ENCODE measurements at places on chromosomes 5 and 9.

DNA sequence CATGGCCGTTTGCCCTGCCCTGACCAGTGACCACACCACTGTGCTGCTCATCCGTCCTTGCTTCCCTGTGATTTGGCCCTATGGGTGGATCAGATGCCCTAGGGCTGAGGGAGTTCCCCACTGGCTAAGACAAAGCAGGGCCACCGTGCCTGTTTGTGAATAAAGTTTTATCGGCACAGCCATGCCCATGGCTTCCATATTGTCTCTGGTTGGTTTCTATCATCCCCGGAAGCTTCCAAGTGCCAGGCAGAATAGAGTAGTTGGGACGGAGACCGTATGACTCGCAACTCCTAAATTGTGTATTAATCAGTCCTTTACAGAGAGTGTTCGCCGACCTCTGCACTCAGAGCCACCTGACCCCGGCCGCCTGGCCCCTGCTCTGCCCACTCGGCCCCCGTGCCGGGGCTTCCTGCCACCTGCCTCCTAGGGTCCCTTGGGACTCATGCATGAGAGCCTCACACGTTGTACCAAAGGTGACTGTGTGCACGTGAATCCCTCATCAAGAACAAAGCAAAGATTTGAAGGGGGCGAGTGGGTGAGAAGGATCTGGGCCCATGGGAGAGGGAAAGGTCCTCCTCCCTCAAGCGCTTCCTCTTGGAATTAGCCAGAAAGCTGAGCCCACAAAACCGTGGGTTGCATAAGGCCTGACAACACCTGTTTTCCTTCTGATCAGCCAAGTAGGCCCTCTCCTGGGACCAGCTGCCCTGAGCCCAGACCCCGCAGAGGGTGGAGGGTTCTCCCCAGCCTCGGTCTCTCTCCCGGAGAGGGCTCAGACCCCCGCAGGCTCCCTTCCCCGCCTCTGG is 11.7 kb upstream of the FCN2 start:
- no peak for DNase-seq

GRCh38 chr5:64606926-64607325 is 83.4 kb upstream of the SHISAL2B start:
- no peak for DNase-seq

- no peak for DNase-seq
Observed at GRCh38 chr5:87588316-87588715, 175.6 kb upstream of the CCNH start.

- no peak for DNase-seq
Observed at GRCh38 chr5:127517110-127517479, 345 bp upstream of the PRRC1 start.

- DNase-seq, result no peak
Observed at GRCh38 chr5:151577566-151577965, 13.6 kb downstream of the FAT2 start.

DNA sequence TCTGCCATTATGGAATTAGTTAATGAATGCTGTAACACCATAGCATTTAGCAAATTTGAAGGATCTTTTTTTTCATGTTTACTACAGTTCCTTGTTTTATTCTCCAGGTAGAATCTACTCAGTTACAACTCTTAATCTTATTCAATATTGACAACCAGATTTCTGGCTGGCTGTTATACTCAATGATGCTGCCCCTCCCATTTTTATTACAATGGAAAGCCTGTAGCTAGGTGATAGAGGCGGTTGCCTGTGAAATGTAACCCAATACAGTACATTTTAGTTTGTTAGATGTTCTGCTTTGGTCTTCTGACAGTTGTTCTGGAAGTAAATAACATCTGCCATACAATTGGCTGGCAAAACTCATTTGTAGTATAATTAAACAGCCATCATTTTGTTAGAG is 294.2 kb downstream of the DMRTA1 start:
- DNase-seq, result no peak

DNA sequence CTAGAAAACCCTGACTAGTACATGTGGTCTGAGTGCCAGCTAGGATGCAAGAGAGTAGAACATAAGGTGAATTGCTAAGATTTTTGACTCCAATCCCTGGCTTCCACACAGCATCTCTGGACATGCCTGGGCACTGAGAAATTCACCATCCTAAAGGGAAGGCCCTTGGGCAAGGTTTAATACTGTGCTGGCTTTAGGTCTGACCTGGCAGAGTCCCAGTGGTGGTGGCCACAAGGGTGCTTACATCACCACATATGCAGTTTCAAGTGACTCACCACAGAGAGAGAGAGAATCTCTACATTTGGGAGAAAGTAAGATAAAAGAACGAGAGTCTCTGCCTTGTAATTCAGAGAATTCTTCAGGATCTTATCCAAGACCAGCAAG is 661.6 kb upstream of the C9orf72 start:
- no peak for DNase-seq

DNA sequence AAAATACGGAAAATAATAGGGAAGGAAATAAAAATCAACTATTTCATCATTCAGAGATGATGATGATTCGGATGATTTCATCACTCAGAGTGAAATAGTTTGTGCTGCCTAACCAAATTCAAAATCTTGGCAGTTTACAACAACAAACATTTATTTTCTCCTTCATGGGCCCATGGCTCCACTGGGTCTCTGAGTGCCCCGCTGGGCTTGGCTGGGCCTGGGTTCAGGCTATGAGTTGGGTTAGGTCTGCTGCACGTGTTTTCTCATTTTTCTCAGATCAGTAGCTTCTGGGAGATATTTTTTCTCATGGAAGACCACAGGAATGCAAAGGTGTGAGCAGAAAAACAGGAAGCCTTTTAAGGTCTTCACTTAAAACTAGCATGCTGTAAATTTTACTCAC is 24.0 kb upstream of the F2RL1 start:
- no peak for DNase-seq

- no peak for DNase-seq
Observed at GRCh38 chr5:36392818-36393217, 91.1 kb upstream of the RANBP3L start.

GRCh38 chr9:98409719-98410118 is 154.3 kb upstream of the TBC1D2 start:
- no peak for DNase-seq

DNA sequence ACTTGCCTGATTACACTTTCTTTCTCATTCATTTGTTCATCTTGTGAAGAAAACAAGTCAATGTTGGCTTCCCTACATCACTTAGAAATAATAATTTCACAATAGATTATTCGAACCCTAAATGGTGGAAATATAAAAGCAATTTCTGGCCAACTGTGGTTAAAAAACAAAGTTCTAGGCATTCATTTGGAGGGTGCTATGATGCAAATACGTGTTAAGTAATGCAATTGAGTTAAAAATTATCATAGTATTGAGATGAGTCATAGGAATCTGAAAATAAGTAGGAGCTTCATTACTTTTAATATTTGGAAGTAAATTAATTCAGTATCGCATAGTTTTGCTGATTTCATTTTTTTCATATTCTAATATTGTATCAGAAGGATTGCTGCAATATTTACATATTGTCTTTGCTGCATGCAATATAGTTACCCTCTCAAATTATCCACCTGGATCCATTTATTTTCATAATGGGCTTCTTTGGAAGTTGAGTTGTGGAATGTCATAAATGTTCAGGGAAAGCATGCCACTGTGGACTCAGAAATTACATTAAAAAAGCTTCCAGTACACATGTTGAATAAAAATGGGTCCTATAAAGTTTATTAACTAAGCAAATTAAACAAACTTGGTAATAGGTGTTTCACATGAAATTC is 647.7 kb upstream of the WWC1 start:
- DNase-seq, result no peak

DNA sequence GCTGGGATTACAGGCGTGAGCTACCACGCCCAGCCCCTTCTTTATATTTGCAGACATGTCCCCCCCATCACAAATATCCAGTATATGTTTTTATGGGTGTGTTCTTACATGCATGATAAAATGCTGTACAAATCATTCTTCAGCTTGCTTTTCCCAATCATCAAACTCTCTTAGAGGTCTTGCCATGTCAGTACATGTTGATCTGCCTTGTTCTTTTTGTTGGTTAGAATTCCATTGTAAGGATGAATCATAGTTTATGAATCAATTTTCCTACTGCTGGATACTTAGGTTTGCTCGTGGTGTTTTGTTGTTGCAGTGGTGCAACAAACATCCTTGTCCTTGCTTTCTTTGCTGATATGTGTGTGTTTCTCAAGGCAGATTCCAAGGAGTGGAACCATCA is 79.9 kb upstream of the NEURL1B start:
- DNase-seq, result no peak

- DNase-seq, result no peak
Observed at GRCh38 chr5:135599421-135600151, 20.8 kb upstream of the CXCL14 start.

GRCh38 chr5:173644673-173645436 is 28.4 kb upstream of the BOD1 start:
- DNase-seq, result no peak

- no peak for DNase-seq
Observed at GRCh38 chr9:130023144-130023787, 19.7 kb downstream of the FNBP1 start.

- no peak for DNase-seq
Observed at GRCh38 chr9:110691002-110691549, 22.5 kb downstream of the MUSK start.

- DNase-seq, result no peak
Observed at GRCh38 chr5:66958201-66958979, 238.2 kb downstream of the CD180 start.

GRCh38 chr5:35799753-35800152 is 56.9 kb upstream of the IL7R start:
- no peak for DNase-seq

DNA sequence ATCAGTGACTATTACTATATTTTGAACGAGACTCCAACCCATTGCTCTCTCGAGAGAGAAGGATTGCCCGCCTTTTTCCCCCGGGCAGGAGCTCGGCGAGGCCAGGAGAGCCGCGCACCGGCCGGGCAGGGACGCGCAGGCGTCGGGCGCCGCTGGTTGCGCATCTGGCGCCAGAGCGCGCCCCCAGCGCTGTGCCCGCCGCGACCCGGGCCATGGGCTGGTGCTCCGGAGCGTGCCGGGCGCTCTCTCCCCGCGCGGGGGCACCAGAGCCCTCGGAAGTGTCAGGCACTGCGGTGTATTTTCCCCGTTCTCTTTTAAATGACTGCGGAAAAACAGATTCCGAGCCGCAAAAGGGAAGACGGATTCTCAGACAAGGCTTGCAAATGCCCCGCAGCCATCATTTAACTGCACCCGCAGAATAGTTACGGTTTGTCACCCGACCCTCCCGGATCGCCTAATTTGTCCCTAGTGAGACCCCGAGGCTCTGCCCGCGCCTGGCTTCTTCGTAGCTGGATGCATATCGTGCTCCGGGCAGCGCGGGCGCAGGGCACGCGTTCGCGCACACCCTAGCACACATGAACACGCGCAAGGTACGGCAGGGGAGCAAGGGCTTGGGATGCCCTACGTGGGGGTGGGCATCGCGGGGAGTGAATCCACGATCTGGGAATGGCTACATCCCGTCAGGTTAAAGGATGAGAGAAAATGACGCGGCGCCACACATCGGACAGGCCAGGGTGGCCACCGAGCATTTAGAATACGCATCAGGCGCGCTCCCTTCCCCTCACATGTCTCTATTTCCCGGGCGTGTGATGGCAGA is 1.1 kb upstream of the NTRK2 start:
- DNase-seq, result no peak

GRCh38 chr9:133715295-133715865 is 22.8 kb downstream of the SARDH start:
- DNase-seq, result no peak

GRCh38 chr9:97636903-97637302 is 3.3 kb downstream of the NCBP1 start:
- no peak for DNase-seq

DNA sequence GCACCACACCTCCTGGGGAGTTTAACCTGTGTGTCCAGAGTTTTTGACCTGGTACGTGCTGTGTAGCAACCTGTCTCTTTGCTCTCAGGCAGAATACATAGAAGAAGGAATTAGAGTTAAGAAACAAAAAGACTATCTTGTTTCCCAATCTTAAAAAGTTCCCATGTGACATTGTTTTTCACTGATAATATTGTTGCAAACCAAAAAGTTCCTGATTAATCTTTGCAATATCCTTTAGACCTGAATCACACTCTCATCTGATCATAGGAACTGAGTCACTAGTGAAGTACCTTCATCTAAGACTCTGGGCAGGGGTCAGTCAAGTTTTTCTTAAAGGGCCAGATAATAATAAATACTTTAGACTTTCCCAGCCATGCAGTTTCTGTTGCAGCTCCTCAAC is 35.1 kb downstream of the BASP1 start:
- no peak for DNase-seq

GRCh38 chr5:40227931-40228330 is 451.8 kb upstream of the PTGER4 start:
- no peak for DNase-seq

GRCh38 chr5:69331528-69332445 is 814 bp downstream of the CCDC125 start:
- DNase-seq, result no peak

DNA sequence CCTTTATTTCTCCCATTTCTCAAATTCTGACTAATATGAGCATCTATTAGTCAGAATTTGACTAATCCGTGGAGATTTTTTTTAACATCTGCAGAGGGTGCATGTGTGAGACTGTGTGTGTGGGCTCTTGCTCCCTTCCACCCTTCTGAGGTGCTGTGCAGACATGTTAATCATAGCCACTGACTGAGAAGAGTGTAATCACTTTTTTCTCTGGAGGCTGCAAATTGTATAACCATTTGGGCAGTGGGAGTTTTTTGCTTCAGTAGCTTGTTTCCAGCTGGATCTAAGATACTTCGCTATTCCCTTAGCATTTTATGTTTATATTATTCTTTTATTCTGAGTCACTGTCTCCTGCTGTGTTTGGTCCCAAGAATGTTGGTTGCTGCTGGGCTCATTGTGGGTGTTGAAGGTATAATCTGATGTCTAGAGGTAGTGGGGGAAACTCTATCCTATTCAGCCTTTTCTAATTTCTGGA is 66.2 kb downstream of the ARHGEF28 start:
- DNase-seq, result no peak

DNA sequence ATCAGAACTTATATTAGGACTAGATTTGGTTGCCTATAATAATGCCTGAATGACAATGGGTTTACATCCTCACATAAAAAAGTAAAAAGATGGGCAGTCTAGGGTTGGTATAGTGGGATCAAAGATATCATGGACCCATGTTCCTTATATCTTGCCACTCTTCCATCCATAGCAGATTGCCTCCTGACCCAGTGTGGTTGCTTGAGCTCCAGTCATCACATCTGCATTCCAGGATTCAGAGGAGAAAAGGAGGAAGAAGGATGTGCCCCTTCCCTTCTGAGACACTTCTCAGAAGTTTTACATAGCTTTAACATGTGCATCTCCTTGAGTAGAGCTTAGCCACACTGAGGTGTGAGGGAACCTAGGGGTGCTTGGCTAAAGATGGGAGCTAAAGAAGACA is 22.9 kb downstream of the RALGPS1 start:
- DNase-seq, result no peak

GRCh38 chr9:98565152-98566135 is 143.3 kb downstream of the GABBR2 start:
- no peak for DNase-seq

DNA sequence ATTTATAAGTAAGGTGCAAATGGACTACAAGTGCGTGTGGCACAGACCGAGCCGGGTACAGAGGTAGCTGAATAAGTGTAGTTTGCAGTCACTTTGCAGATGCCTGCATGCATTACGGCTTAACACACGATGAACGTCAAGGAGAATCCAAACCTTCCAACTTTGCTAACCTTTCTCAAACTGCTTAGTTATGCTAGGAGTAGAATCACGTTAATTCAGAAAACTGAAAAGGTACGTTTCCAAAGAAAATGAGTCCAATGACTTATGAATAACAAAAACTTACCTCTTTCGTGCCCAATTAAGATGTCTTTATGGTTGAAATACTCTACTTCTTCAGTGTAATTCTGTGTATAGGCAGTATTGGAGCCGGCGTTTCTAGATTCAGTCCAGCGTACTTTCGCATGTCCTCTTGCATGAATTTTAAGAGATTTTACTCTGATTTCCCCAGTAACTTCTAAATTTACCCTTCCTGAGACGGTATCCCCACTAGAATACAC is 539 bp downstream of the ARRDC3 start:
- no peak for DNase-seq
